Upper lobe of right lung (tissue), 1 donor: ENCODE measurements at places on chromosomes 7 and 10. TPM values are rescaled to one million over a fixed set of nuclear protein-coding genes. Genes with fewer than 3 reads are reported as not detected.

CPA5 gene
- not detected for total RNA-seq

KLLN gene
- total RNA-seq, result 0.41 TPM

INA gene
- not detected for total RNA-seq

NAT16 gene
- total RNA-seq, result not detected

CCL26 gene
- 1.2 TPM for total RNA-seq

FOXI2 gene
- total RNA-seq, result not detected

C10orf90 gene
- not detected for total RNA-seq

EXOC4 gene
- 73.5 TPM for total RNA-seq

GUSB gene
- total RNA-seq, result 75.1 TPM

ATRNL1 gene
- total RNA-seq, result 0.93 TPM

RGR gene
- total RNA-seq, result 0.41 TPM

CTAGE6 gene
- 0.52 TPM for total RNA-seq

PLEKHS1 gene
- total RNA-seq, result not detected

CLCN1 gene
- total RNA-seq, result not detected

IQCE gene
- total RNA-seq, result 22.2 TPM

ALDH18A1 gene
- 32.8 TPM for total RNA-seq

LCOR gene
- total RNA-seq, result 39.5 TPM

NME8 gene
- total RNA-seq, result 2.1 TPM

SNX13 gene
- 47.0 TPM for total RNA-seq
